ENCODE measurements at places on chromosomes 1 and 21.

DNA sequence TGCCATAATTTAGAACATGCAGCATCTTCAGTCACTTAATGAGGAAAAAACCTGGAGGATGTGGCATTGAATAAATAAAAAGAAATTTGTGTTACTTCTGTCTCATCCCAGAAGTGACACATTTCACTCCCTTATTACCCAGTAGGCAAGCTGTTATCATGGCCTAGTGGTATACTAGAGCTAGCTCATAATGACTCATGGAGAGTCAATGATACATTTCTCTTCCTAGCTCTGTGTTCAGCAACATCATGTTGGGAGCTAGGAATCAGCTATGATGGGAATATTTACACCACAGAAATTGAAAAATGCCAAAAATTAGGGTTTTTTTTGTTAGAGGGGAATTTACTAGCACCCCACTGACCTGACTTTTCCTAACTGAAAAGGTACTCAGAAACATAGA is 182.7 kb downstream of the HMCN1 start:
- no peak for DNase-seq

DNA sequence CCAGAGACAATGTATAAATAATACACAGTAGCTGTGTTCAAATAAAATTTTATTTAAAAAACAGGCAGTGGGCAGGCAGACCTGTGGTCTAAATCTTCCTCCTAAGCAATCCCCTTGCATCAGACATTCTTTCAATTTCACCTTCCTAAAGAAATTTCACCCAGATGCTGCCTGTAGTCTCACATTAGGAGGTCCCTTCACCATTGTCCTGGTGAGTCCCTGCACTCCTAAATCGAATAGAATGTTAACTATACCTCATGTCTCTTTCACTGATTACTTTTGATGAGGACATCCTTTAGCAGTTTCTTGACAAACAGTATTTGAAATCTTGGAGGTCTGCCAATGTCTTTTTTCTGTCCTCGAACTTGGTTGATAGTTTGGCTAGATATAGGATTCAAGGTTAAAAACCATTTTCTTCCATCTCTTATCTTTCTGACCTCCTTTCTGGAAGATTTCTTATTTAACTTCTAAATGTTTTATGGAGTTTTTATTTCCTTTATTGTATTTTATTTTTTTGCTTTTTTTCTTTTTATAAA is 77.5 kb downstream of the LPGAT1 start:
- DNase-seq, result no peak

GRCh38 chr21:41966041-41966833 is 12.4 kb upstream of the C2CD2 start:
- no peak for DNase-seq

DNA sequence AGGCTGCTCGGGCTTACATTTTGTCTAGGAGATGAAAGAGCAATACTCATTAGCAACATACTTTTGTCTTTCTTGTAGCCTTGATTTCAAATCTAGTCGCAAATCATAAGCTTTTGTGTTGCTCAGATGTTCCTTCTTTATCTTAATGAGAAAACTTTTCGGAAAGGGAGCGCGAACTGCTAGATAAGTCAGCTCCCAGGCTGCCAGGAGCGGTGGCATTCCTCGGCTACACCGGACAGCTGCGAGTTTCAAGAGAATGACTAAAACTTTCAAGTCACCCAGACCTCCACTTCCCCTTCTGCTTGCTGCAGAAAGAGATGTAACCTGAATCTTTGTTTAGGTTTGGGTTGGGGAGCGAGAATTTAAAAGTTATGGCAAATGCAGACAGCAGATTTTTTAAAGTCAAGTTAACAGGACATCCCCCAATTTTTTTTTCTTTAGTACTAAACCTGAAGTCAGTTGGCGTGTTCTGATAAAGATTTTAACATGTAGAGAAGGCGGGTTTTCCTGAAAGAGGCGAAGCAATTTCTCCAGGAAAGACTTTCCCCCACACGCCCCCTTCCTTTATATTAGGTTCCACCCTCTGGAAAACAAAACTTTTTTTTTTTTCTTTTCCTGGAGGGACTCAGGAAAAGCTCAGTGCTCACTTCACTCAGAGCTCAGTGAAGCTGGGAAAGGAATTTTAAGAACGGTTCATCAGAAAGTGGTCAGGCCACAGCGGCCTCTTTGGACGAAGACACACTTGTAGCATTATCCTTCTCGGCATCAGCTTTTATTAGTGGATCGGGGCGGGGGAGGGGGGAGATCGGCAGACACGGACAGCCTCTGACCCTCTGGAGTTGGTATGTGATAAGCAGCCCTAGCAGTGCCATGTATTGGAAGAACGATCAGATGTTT is at the start of gene LHX8:
TSS of gene LHX8 (plus strand) at position 639 of the 897 bp plus-strand sequence. CDS start 2,227 bp downstream, outside the sequence.
- DNase-seq, result no peak

GRCh38 chr1:201185527-201186128 is 5.0 kb upstream of the IGFN1 start:
- DNase-seq, result peak; percentile 6

DNA sequence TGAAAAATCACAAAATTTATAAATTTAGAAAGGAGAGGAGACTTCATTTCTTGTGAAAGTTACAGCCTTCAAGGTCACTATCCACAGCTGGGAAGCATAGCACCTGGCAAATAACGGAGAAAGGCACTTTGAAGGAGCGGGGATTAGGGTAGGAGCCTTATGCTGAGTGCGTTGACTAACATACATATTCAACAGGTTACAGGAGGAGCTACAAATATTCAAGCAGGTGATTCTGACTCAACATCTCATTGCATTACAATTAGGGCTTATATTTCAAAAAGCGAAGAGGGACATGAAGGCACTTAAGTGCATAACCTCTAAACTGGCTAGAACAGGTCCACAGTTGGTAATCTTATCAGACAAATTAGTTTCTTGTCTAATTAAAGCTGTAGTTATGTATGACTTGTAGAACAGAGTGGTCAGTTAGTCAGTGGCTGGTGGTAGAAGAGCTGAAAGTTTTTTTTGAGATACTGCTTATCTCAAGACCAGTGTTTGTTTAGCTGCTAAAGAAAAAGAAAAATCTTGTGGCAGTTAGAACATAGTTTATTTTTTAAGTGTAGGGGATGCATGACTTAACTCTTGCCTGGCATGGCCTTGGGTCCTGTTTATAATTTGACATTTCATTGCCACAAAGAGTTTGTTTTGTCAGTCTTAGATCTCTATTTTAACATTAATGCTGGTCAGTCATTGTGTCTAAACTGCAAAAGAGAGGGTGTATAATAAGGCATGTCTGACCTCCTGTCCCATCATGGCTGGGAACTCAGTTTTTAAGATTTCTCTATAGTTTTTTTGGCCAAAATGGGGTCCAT is 311.5 kb downstream of the DUSP10 start:
- DNase-seq, result no peak

DNA sequence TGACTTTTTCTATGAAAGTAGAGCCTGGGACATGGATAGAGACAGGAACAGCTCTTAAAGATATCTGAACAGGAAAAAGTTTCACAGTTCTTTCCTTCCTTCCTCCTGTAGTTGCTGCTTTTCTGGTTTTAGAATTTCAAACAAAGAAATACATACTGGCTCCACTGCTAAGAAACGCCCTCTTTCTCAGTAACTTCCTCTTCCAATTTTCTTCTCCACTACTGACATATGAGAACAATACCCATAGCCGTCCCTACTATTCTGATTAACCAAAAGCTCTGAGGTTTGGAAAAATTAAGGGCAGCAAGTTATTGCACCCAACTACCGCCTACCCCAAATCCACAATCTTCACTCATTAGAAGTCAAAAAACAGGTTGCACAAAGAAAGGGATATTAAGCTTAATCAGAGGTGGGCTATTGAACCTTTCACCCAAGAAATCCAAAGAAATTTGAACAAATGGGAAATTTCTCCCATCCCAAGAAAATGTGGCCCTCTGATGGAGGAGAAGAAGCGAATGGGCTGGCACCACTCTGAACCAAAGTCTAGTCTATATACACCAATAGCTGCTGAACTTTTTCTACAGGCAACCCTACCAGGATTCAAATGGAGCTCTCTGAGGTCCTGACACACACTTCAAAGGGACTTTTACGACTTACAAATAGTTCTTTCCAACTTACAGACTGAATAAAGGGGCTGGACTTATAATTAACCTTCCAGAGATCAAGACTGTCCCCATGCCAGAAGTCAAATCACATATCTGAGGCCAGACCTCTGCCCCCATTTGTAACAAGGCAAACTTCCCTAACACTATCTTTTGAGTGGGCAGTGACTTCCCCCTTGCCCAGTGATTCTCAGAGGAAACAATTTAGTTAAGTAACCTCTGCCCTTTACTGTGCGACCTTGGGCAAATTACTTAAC is 1.7 kb downstream of the WASF2 start:
- peak; percentile 89 for DNase-seq

DNA sequence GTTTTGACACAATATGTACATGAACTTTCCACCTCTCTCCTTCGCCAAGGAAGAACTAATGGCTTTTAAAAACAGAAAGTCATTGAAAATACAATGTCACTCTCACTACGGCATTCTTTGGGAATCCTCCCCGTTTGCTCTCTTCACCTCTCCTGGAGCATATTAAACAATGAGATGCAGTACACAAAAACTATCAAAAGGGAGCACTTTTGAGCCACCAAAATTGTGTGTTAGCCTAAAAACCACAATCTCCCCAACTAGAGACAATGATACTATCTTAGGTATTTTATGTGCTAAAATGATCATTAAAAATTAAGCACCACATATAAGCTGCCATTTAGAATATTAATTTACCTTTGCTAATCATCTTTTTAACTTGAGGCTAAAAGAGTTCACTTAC is 425.5 kb downstream of the KCTD3 start:
- no peak for DNase-seq

- peak; percentile 97 for DNase-seq
Observed at GRCh38 chr1:183583466-183583865, 6.8 kb downstream of the NCF2 start.

DNA sequence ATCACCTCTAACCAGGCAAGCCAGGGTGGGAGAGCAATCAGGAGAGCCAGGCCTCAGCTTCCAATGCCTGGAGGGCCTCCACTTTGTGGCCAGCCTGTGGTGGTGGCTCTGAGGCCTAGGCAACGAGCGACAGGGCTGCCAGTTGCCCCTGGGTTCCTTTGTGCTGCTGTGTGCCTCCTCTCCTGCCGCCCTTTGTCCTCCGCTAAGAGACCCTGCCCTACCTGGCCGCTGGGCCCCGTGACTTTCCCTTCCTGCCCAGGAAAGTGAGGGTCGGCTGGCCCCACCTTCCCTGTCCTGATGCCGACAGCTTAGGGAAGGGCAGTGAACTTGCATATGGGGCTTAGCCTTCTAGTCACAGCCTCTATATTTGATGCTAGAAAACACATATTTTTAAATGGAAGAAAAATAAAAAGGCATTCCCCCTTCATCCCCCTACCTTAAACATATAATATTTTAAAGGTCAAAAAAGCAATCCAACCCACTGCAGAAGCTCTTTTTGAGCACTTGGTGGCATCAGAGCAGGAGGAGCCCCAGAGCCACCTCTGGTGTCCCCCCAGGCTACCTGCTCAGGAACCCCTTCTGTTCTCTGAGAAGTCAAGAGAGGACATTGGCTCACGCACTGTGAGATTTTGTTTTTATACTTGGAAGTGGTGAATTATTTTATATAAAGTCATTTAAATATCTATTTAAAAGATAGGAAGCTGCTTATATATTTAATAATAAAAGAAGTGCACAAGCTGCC is 19.8 kb downstream of the CSF1 start:
- DNase-seq, result no peak

- no peak for DNase-seq
Observed at GRCh38 chr1:160136121-160136925, 15.1 kb upstream of the ATP1A4 start.

GRCh38 chr1:163038928-163039706 is 30.0 kb upstream of the RGS4 start:
- no peak for DNase-seq

GRCh38 chr1:207817778-207818751 is 66.2 kb downstream of the CD46 start:
- DNase-seq, result peak; percentile 21

- DNase-seq, result peak; percentile 27
Observed at GRCh38 chr1:236284291-236284721, 2.5 kb upstream of the ERO1B start.

DNA sequence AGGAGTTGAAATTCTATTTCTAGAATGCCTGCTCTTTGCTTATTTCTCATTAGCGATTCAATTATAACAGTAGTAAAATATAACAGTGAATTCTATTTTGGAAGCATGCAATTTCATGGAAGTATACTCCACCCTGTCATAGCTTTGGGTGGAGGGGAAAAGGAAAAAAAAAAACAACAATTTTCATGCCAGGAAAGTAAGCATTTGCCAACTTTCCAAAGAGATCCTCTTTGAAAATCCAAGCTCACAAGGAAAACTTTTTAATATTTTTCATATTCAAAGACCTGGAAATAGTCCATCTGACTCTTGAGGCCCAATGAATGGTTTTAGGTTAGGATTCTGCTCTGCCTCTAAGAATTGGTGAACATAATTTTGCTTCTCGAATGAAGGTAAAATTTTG is 134.5 kb downstream of the PTPN14 start:
- no peak for DNase-seq

DNA sequence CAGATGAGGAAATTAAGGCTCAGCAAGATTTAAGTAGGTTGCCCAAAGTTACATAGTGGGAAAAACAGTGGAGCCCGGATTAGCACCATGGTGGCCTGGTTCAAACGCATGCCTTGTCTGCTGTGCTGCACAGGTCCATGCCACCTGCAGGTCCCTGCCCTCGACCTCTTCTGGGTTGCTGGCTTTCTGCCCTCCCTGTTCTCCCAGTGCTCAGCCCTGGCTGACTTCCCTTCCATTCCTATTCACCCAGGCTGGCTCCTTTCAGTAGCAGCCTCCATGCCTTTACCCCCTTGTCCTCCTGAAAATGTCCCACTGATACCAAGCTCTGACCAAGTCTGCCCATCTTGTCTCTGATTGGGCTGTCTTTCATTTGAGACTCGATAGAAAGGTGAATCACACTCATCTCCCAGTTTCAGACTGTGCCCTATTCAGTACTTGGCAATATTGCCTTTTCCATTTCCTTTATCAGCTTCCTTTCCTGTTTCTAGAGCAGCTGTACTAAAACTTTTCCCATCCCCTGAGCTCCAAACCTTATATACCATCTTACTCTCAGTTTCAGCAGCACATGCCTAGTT is 75.8 kb downstream of the ST3GAL3 start:
- DNase-seq, result no peak

DNA sequence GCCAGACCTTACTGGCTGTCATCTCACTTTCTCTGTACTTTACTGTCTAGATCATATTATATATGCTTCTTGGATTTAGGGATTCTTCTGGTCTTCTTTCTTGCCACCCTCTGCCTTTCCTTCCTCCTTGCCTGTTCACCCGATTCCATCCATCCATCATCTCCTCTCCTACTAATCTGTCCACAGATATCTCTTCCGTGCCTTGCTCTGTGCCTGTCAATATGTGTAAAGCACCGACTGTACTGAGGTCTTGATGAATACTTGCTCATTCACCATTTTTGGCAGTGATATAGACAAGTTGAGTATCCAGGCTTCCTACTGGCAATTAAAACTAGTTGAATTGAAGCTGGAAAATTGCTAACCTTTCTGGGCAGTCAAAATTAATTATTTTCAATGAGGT is 8.1 kb downstream of the FMN2 start:
- DNase-seq, result no peak

DNA sequence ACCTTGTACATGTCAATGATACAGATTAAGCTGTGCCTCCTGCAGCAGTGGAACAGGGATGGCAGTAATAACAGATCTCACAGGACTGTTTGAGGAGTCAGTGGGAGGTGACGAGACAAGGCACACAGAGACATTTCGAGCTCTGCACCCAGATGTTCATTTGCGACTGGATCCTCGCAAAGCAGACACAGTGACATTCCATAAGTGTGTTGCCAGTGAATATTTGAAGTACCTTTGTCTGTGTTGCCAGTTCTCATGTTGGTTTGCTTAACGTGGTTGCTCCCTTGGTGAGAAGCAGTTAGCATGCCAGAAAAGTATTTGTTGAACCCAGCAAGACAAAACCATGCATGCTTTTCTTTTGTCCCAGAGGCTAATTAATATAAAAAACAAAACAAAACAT is 67.0 kb downstream of the NID1 start:
- no peak for DNase-seq
